ENCODE measurements at places on chromosomes 1 and 21.

- peak; percentile 36 for DNase-seq
Measured at GRCh38 chr1:184387476-184388318, 868 bp downstream of the C1orf21 start.

- no peak for DNase-seq
Measured at GRCh38 chr1:24177161-24177560, 9.9 kb downstream of the IFNLR1 start.

GRCh38 chr1:19400192-19400611 lies 85.1 kb downstream of the CAPZB start:
- no peak for DNase-seq

DNA sequence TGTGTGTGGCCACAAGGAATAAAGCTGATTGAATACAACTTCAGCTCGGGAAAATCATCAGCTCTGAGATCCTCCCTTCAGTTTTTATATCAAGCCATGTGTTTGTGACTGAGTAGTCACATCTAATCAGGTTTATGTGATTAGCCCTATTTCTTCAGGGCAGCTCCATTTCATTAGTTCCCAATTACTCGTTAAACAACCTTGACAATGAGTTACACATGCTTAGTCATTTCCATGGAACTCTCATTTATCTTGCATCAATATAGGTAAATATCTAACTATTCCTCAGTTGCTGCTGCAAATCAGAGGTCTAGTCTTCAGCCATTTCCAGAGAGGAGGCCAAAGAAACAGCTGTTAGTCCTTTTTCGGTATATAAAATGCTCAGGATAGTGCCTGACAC lies 16.3 kb downstream of the CRB1 start:
- no peak for DNase-seq

Data from fibroblast of pulmonary artery (primary cell).